NCI-H1105 treated with DMSO at 0.1 percent for 48 hours (cell line): ENCODE measurements at places on chromosomes 5 and 9.

- no peak for DNase-seq
These were observed 107.1 kb upstream of the MSX2 start for GRCh38 chr5:174617285-174617684.

DNA sequence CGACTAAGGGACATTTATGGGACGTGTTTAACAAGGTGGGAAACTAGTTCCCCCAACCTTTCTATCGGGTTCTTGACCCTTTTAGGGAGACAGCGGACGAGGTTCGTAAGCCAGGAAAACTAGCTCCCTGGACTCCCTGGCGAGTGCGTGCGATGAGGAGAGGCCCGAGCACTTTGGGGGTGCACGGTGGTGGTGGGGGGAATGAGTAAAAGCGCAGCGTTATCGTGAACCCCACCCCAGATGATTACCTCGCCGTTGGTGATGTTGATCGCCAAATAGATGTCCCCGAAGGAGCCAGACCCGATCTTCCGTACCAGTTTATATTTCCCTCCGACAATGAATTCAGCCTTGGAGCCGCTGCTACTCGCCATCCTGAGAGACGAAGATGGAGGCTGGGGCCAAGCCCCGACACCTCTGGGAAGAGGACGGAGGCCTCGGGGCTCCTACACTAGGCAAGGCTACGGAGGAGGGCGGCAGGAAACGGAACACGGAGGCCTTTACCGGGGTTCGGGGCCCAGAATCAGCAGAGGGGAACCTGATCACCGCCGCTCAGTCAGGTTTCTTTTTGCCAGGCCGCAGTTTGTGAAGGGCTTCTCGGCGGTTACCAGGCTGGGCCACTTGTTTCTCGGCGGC lies 529 bp downstream of the CSNK1A1 start:
- no peak for DNase-seq

GRCh38 chr5:34599471-34600117 lies 56.5 kb upstream of the RAI14 start:
- no peak for DNase-seq

DNA sequence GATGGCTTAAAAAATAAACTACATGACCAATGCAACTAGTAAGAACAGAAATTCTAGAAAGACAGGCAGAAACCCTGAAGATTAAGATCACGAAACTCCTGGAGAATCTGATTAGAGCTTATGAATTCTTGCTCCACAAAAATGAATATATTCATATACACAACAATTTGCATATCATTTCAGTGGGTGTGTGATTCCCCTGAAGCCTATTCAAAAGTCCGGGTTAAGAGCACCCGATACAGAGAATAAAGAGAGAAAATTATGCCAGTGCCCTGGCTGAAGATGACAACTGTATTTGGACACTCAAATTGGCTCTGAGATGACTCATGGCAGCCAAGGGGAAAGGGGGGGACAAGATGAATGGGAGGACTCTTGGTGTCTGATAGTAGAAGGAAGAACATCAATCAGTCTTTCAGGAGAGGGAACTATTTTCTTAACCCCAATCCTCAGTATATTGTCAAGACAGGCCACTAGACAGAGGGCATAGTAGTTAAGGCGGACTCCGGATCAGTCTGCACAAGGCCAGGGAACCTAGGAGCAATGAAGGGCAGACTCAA lies 6.0 kb downstream of the TMOD1 start:
- no peak for DNase-seq

- no peak for DNase-seq
These were observed 75.2 kb downstream of the NTRK2 start for GRCh38 chr9:84744726-84745125.

DNA sequence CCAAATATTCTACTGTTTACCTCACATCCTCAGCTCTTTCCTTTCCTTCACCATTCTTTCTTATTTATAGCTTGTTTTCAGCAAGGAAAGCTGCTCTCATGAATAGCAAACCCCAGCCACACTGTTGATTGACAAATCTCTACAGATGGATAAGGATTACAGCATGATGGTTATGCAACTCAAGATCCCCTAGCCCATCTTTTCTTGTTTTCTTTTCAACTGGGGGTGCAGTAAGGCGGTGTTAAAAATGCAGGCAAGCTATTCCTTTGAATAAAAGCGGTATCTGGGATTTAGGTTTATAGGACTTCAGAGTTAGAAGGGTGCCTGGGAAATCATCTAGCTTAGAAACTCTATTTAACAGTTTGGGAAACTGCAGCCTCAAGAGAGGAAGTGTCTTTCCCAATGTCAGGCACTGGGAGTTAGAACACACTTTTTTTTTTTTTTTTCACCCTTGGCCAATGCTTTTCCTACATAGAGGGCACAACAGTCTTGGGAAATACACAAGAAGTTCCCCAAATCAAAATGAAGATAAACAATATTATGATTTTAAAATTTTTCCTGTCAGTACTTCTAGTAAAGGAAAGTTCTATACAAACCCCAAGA lies 2.6 kb downstream of the SPARC start:
- DNase-seq, result no peak

GRCh38 chr5:175842951-175843793 lies 28.2 kb upstream of the CPLX2 start:
- DNase-seq, result no peak

DNA sequence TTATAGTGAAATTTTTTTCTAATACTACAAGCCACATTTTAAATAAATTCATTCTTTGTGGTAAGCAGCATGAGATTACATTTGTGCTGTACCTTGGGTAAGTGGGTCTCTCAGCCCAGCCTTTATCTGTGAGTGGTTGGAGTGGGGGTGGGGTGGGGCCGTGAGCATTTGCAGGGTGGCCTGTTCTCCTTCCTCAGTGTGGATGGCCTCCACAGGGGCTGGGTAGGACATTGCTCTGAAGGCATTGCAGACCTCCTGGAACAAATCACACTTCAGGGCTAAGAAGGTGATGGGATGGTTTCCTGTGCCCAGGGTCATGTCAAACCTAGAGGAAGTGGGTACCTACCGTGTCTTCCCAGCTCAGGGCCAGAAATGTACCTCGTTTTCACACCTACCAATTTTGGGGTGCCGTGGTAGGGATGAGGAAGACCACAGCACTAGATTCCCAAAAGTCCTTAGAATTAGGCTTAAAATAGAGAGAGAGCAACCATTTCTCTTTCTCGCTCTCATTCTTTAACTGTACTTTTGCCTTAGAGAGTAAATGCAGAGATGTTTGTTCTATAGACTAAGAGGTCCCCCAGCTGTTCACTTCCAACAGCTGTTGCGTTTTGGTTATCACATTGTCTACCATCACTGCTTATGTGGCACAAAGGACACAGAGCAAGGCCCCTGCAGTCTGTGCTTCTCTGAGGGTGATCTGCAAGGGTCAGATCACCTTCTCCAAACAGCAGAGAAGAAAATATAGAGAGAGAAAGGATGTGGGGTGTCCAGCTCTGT lies 83.4 kb upstream of the CTSL start:
- no peak for DNase-seq

DNA sequence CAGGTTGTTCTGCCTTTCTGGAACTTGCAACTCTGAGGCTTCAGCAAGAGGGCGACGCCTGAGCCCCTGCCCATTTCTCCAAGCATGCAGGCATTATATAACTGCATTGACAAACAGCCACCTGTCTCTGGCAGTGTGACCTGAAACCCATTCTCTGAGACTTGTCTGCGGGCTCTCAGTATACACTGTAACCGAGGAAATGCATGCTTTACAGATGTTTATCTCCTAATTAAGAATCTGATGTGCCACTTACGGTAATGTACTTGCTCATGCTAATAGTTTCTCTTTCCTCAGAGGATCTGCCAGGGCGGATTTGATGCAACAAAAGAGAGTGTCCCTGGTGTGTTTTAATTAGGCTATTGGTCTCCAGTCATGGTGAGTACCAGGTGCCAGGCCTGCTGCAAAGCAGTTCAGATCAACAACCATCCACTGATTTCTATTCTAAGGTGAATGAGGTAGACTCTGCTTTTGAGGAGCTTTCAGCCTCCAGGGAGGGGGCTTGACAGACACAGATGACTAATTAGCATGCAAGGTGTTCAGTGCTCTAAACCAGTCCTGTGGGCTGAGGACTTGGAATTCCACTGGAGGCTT lies 593.7 kb upstream of the KLF4 start:
- peak; percentile 93 for DNase-seq

DNA sequence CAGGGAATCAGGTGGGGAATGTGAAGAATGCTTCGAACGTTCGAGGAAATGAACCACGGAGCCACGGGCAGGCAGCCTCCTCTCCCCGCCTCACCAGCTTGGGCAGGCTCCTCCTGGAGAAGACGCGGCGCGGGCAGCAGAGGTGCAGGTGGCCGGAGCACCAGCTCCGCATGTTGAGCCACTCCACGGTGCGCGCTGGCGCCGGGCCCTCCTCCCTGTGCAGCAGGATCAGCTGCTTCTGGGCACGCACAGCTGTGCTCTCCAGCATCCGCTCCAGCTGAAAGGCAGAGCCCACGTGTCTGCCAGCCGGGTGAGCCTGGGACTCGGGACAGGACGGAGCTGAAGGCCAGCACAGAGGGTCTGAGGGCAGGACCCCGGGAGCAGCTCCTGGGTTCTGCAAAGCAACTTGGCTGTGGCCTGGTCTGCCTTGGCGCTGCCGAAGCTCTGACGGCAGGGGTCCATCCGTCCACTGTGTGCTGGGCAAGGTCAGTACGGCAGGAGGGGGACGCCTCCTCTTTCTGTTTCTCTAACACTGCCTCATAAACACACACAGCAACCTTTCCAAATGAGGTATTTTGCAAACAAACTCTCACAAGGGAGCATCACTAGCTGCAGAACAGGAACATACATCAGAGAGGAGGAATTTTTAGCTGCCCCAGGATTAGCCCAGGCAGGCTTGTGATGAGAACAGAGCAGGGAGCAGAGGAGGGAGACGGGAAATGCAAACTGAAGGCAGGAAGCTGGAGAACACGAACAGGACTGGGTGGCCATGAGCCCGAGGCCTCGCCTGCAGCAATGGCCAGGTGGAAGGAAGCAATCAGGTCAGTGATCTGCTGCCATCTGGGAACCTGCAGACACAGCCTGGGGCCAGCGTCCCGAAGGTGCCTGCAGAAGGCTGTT lies 20.1 kb upstream of the NSMF start:
- no peak for DNase-seq

GRCh38 chr5:115471345-115472063 lies 73.1 kb downstream of the FEM1C start:
- no peak for DNase-seq

DNA sequence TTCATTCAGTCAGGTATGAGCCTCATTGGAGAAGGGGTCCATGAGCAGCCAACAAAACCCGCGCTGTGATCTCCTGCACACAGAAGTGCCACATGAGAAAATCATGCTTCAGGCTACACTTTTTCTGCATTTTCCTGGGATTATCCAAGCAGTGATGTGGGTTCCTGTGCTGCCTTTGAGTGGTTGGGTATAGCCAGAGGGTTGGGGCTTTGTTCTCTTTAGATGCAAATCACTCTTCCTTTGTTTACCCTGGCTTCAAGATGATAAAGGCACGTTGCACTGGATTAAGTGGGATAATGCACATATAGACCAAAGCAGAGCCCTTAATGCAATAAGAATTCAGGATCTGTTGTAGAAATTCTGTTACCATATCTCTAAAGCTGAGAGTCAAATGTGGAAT lies 18.7 kb downstream of the ECM2 start:
- no peak for DNase-seq

DNA sequence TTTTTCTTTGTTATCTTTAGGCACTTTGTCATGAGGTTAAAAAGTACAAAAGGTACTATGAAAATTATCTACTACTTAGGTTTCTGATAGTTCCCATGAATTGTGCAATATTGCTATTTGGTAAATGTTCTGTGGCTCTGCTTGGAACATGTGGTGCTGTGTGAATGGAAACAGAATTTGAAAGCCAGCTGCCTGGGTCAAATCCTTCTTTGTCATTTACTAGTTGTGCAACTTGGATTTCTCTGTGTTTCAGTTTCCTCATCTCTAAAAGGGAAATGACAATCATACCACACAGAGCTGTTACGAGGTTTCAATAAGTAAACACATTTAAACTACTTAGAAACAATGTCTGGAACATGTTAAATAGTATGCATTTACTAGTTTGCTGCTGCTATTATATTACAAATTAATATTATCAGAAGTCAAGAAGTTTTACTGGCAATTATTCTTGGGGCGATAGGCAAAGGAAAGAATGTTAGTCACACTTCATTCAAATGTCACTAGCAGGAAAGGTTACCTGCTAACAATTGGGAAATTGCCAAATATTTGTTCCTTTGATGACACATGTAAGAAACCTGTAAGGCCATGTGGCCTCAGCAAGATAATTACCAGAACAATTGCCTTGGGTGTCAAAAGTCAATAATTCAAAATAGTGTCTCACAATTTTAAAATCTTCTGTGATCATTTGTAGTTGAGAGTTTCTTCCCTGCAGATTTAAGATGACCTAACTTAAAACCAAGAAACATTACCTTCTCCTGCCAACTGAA lies 184.8 kb downstream of the KIAA0825 start:
- DNase-seq, result peak; percentile 4

- peak; percentile 17 for DNase-seq
These were observed 1.2 kb downstream of the CDKN2A start for GRCh38 chr9:21993007-21993406.

- DNase-seq, result no peak
These were observed 34.0 kb upstream of the AFAP1L1 start for GRCh38 chr5:149237662-149238061.

GRCh38 chr5:179978792-179979191 lies 71.1 kb upstream of the TBC1D9B start:
- DNase-seq, result no peak

GRCh38 chr9:117233016-117233415 lies 181.8 kb downstream of the ASTN2 start:
- no peak for DNase-seq

DNA sequence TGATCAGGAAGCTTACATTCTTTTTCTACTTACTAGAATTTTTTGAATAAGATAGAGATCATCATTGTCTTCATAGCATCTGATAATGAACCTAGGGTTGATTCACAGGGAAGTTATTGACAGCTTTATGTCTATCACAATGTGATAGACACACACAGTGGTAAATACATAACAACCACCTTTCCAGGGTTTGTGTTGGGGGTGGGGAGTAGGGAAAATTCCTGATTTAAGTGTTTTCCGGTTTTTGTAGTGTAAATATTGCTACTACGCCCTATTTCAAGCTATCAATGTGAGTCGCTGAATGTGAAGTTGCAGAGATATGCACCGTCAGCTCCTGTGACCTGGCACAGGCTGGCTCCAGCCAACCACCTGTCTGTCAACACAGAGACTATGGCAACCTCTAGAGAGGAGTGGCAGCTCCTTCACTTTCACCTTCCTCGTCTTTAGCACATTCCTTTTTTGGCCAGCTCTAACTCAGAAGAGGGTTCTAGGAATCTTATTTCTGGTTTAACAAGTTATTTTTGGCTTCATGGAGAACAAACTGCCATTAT lies 224.9 kb downstream of the MAT2B start:
- DNase-seq, result no peak

- peak; percentile 94 for DNase-seq
These were observed 45.4 kb upstream of the ZFR start for GRCh38 chr5:32489791-32490562.

- DNase-seq, result no peak
These were observed 594.1 kb upstream of the PTPRD start for GRCh38 chr9:11206925-11207324.

GRCh38 chr9:34701023-34701768 lies 8.7 kb downstream of the CCL21 start:
- peak; percentile 74 for DNase-seq
